Fibroblast of skin of right biceps (primary cell): ENCODE measurements at places on chromosomes 4 and X.

GRCh38 chr4:114875630-114876029 is 237.8 kb downstream of the NDST4 start:
- peak; percentile 22 for DNase-seq

DNA sequence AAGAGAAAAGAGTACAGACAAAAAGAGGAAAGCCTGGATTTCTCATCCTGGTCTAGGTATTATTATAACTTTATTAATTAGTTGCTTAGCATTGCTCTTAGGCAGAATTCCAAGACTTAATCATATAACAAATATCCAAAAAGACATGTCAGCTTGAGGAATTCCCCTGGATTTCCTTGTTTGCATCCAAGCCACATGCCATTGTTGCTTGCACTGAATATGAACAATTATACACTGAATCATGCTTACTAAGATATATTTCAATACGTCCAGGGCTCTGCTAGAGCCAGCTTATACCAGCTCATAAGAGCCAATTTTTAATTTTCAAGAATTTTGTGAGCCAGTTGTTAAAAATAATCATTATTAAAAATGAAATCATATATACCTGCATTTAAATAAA is 5.5 kb upstream of the TLR10 start:
- DNase-seq, result peak; percentile 52

DNA sequence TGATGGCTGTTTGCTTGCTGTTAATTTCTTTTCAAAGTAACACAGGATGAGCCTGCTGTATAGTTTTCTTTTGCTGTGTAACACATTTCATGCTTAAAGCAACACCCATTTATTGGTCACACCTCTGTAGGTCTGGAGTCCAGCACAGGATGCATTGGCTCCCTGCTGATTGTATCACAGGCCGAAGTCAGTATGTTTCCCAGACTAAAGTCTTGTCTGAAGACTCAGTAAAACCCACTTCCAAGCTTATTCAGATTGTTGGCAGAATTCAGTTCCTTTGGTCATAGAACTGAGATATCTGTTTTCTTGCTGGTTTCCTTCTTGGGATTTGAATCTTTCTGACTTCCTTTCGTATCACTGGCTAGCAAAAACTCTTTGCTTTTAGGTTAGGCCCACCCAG is 54.3 kb downstream of the LRP2BP start:
- no peak for DNase-seq

- DNase-seq, result no peak
Observed at GRCh38 chr4:69196209-69196965, 18.2 kb downstream of the UGT2B11 start.

DNA sequence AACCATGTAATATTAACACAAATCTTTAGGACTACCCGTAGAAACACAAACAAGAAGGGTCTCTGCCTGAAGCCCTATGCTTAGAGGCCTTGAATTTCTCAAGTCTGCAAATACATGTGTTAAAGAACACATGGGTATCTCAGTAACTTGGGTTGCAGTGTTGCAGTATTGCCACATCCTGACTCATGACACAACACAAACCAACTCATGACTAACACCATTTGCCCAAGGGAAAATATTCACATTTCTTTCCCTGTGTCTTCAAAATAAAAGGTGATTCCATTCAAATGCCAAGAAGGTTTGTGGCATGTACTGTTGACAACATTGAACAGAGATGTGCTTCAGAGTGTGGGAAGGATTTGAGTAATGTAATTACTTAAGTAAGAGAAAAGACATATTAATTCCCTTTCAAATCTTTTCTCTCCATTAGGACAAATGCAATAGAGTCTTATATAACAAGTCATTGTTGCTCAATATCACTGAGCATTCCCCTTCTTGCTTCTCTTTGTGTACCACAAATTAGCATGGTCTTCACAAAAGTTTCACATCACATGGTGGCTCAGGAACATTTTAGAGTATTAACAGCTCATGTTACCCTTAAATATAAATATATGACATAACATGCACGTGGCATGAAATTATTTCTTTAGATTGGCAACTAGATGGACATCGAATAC is 487.1 kb downstream of the STPG2 start:
- DNase-seq, result peak; percentile 77

DNA sequence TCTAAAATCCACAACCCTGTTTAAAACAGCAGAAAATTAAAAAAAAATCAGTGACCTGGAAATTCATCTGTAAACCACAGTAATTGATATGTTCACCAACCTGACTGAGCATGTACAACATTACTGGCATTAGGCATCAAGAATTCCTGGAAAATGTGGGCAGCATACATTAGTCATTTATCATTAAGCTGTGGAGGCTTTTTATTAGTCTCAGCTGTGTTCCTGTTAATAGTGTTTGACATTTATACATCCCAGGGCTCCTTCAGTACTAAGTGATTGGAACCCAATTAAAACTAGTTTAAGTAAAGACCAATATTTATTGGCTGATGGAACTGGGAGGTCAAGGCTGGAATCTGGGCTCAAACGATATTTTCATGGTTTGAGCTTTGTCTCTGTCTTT is 227.3 kb upstream of the GIMD1 start:
- no peak for DNase-seq

DNA sequence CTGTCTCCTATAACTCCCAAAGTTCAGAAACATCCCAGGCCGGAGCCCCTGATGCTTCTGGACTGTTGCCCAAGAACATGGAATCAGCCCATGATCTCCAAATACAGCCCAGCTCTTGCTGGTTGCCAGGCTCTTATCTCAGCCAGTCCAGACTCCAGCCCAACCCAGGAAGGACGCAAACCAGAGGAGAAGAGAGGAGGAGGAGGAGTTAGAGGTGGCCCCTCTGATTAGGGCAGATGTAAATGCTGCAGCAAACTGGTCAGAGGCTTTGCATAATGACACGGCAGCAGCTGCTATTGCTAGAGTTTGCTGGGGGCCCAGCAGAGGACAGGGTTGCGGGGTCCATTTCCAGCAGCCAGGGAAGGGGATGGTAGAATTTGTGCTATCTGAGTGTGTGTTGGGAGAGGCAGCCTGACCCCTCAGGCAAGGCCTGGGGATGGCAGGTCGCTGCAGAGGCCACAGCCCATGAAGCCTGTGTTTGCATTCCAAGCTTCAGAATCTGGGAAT is 4.2 kb upstream of the OTUD5 start:
- no peak for DNase-seq

- DNase-seq, result no peak
Observed at GRCh38 chr4:64893205-64893604, 484.0 kb upstream of the TECRL start.

DNA sequence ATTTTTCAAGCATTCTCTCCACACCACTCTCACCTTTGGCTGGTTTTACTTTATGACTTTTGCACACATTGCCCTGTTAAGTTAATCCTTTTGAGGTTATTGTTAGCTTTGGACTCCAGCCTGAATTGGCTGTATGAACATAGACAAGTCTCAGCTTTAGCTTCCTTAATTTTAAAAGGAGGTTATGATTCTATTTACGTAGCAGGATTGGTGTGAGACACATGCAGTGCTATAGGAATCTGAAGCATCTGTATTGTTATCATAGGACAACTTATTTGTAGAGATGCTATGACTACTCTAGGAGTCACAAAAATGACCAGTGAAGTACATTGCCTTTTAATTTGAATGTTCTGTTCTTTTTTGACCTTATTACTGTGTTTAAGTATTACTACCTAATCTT is 15.7 kb downstream of the PGAM4 start:
- no peak for DNase-seq

- DNase-seq, result no peak
Observed at GRCh38 chr4:42655921-42656678, 805 bp downstream of the ATP8A1 start.

DNA sequence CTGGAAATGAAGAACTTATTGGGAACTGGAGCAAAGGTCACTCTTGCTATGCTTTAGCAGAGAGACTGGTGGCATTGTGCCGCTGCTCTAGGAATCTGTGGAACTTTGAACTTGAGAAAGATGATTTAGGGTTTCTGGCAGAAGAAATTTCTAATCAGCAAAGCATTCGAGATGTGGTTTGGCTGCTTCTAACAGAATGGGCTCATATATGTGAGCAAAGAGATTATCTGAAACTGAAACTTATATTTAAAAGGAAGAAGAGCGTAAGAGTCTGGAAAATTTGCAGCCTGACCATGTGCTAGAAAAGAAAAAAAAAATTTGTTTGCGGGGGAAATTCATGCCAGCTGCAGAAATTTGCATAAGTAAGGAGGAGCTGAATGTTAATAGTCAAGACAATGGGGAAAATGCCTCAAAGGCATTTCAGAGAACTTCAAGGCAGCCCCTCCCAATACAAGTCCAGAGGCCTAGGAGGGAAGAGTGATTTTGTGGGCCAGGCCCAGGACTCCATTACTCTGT is 35.9 kb upstream of the PAPSS1 start:
- DNase-seq, result peak; percentile 28

DNA sequence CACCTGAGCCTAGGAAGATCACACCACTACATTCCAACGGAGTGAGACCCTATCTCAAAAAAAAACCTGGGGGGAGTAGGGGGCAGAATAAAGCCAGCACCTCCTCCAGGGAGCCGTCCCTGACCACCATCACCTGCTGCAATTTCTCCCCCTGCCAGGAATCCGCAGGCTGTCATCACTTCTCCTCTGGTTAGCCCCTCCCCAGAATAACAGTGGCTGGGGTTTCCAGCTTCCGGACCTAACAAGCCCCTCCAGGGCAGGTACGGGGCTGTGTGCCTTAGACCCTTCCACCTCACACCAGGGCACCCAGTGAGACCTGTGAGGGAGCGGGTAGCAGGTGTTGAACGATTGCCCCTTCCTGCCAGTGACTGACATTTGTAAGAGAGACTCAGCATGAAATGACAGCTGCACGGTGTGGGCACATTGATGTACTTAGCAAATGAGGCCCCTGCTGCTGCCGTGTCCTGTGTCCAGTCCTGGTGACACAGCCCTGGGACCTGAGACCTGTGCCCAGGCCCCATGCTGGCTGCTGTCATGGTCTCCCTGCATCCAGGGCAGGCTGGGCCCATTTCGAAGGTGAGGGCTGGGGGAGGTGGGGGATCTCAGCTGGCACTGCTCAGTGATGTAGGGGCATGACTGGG is 6.7 kb upstream of the WFS1 start:
- no peak for DNase-seq

DNA sequence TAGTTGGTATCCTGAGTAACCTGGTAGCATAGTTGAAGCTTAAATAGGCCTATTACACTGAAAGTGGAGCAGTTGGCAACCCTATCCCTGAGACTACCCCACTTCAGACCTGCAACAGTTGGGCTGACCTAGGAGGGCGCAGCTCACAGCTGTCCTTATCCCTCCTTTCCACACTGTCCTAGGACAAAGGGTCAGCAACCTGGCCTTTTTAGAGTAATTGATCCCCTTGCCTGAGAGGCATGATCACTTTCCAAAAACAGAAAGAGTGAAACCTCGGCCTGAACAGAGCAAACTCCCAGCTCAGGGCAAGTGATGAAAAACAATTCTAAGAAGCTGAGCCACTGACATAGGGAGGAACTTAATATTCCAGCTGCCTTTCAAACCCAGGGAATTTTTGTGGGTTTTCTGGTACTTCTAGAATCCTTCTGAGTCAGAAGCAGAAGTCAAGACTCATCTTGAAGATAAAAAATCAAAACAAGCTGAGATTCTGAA is 94.9 kb upstream of the MYOZ2 start:
- DNase-seq, result peak; percentile 94

- DNase-seq, result peak; percentile 1
Observed at GRCh38 chr4:46444318-46445000, 54.5 kb upstream of the GABRA2 start.

GRCh38 chrX:8743126-8743732 is 11.3 kb upstream of the ANOS1 start:
- peak; percentile 22 for DNase-seq

DNA sequence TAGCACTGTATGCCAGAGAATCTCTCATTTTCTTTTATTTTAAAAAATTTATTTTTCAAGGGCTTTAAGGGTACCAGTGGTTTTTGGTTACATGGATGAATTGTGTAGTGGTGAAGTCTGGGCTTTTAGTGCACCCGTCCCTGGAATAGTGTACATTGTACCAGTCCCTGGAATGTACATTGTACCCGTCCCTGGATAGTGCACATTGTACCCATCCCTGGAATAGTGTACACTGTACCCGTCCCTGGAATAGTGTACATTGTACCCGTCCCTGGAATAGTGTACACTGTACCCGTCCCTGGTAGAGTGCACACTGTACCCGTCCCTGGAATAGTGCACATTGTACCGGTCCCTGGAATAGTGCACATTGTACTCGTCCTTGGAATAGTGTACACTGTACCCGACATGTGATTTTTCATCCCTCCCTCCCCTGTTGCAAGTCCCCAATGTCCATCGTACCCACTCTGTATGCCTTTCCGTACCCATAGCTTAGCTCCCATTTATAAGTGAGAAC is 56.1 kb upstream of the HELT start:
- no peak for DNase-seq

- peak; percentile 75 for DNase-seq
Observed at GRCh38 chrX:31223817-31224216, 152.0 kb upstream of the FTHL17 start.

DNA sequence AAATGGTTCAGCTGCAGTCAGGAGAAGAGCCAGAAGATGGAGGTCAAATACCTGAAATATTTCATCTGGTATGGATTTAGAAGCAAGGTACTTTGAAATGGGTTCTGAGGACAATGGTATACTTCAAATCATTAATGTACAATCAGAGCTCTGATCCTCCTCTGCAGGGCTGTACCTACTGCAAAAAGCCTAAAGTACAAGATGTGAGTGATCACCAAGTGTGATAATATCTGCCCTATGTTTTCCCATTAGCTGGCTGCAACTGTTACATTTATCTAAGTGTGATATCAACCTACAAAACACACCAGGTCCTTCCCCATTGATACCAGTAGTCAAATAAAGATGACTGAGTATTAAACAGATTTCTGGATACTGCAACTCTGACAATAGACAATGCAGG is 25.1 kb downstream of the HDX start:
- DNase-seq, result no peak

- no peak for DNase-seq
Observed at GRCh38 chr4:187983746-187984145, 11.8 kb upstream of the ZFP42 start.

GRCh38 chr4:155966731-155967395 is 13.2 kb upstream of the CTSO start:
- DNase-seq, result peak; percentile 56

- DNase-seq, result peak; percentile 54
Observed at GRCh38 chrX:9163214-9163709, 129.3 kb upstream of the FAM9B start.
